NCI-H1436 treated with DMSO at 0.1 percent for 48 hours (cell line): ENCODE measurements at places on chromosomes 11 and 22.

DNA sequence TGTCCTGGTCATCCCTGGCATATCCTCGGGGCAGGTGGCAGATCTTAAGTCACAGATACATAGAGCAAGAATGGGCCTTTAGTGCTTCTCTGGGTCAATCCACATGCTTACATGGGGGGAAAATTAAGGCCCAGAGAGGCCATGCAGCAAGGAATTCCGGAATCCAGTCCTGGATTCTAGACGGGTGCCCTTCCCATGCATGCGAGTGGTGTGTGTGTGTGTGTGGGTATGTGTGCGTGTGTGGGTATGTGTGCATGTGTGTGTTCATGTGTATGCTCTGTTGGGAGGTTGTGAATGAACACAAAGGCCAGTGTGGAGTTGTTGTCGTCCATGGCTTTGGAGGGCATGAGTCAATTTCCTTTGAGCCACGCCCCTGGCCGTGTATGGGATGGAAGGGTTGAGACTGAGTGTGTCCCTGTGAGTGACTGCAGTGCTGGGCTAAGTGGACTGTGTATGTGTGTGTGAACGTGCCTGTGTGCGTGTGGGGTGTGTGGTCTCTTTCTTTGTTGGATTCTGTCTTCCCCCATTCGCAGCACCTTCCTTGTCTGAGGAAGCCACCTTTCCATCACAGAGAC is 33.4 kb upstream of the EIF3D start:
- DNase-seq: no peak

GRCh38 chr11:63622323-63622722 is 8.1 kb upstream of the PLAAT3 start:
- no peak for DNase-seq

DNA sequence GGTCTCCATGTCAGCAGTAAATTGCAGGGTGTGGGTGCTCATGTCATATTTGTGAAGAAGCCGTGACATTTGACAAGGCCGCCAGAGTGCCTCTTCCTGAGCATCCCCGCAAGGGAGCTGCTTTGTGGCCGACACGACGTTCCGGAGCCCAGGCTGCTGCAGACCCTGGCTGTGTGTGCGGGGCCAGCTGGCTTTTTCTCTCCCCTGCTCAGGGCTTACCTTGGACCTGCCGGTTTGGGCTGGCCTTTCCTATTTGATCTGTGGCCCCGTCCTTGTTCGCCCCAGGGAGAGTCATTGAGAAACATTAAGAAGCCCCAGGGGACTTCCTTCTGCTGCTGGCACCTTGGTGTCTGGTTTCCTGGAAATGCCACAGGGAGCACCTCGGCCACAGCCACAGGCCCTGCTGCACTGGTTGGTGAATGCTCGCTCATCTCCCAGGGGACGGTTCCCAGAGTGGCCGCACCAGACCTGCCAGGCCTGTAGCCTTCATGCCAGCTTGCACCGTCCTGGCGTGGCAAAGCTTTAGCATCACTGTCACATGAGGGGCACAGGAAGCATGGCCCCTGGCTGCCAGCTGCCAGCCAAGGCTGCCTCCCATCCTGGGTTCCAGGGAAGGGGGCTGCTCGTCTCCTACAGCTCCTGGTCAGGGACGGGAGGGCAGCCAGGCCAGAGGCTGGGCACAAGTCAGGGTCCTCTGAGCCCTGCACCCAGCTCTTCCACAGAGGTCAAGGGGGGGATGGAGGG is 5.4 kb downstream of the GRK2 start:
- no peak for DNase-seq

DNA sequence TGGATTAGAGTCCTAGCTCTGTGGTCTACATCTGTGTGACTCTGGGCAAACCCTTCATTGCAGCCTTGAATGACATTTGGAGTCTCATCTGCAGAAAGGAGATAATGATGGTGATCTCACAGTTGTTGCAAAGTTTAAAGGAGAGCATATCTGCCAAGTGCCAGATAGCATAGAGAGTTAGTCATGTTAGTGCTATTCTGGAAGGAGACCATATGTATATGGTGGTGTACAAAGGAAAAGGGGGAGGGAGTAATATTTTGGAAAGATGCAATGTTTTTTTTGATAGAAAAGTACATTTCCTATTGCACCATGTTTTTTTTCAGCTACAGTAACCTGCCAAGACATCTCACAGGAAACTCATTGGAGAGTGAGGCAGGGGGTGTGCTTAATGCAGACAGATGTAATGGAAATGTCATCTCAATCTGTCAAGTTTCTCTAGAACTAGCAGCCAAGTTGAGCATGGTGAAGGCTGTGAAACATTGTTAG is 92.1 kb upstream of the NARS2 start:
- DNase-seq: no peak

GRCh38 chr11:119832202-119832935 is 103.4 kb upstream of the NECTIN1 start:
- DNase-seq: no peak

DNA sequence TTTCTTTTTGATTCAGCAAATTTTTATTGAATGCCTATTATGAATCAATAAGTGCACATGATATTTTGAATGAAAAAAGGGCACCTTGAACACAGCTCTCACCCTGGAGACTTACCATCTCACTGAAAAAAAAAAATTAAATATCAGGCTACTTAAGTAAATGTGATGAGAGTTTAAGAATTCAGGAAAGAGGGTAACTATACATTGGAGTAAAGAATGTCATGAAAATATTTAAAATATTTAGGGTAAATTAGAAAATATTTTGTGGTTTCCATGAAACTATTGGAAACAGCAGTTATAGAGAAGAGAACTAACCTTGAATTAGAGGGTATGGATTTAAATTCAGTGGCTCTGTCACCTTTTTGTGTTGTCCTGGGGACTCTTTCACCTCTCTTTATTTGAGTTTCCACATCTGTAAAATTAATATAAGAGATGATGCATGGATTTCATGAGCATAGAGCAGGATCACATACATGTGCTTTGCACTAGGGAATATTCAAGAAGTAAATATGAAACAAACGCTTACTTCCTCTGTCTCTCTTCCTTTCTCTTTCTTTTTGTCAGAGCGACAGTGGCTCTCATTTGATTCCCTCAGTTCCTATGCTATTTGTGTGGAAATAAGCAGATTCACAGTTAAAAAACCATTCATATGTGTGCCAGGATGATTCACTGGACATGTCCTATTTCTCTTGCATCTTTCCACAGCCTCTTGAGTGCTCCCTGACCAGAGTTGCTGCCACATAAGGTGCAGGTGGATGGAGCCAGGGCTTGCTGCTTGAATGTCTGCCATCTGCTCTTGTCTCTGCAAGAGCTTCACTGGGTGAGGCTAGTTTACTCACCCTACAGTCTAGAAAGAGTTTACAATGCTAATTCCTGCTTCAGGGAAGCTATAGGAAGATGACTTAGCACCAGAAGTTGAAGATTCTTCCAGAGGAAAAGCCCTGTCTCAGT is 533.1 kb downstream of the ETS1 start:
- no peak for DNase-seq

- DNase-seq: no peak
Observed at GRCh38 chr11:122977470-122978298, 4.0 kb downstream of the BSX start.

DNA sequence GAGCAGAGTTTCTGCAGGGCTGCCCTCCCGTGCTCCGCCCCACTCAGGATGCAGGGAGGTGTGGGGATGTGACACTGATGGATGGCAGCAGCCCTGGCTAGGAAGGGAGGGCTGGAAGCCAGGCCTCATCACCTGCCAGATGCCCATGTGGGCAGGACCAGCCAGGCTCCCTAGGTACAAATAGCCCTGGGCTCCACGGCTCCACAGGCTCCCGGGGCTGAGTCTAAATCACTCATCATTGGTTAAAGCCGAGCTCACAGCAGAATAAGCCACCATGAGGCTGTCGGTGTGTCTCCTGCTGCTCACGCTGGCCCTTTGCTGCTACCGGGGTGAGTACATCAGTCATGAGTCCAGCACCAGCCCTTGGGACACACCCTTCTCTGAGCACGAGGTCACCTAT is at the start of gene SCGB1D1:
Gene SCGB1D1 (plus strand): TSS at position 206 of the 400 bp plus-strand sequence. CDS start 69 bp downstream, at position 275.
- no peak for DNase-seq

- DNase-seq: no peak
Observed at GRCh38 chr11:75667255-75667830, 1.5 kb downstream of the MAP6 start.

GRCh38 chr11:45279645-45280044 is 6.5 kb downstream of the SYT13 start:
- no peak for DNase-seq

DNA sequence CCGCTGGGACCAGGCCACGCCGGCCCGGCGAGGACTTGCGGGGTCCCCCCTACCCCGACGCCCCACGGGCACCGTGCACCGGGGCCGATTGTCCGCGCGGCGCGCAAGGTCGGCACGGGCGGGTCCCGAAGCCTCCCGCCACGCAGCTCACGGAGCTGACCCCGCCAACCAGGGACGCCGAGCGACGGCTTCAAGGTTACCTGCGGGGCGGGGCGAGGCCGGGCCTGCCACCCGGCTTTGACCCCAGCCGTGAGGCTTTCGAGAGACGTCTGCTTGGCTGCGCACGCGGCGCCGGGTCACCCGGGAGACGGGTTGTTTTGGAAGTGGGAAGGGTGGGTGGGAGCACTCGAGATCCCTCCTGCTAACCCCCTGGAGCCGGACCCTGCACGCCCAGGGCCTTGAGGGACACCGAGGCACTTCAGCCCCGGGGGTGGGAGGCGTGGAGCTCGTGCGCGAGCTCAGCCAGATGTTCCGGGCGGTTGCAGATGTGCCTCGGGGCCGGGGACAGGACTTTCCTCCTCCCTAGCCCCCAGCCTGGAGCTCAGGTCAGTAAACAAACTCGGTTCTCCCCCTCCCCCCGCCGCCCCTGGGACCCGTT is 3.2 kb upstream of the WNT11 start:
- no peak for DNase-seq

GRCh38 chr11:34650528-34650927 is 29.6 kb downstream of the EHF start:
- no peak for DNase-seq

- no peak for DNase-seq
Observed at GRCh38 chr11:70580036-70580805, 181.9 kb downstream of the CTTN start.

GRCh38 chr22:30792456-30792855 is 97.8 kb downstream of the OSBP2 start:
- DNase-seq: no peak

GRCh38 chr11:35398881-35399280 is 20.5 kb downstream of the SLC1A2 start:
- no peak for DNase-seq

- DNase-seq: no peak
Observed at GRCh38 chr22:26516503-26516902, 4.2 kb upstream of the TFIP11 start.

- no peak for DNase-seq
Observed at GRCh38 chr22:41828516-41828915, 4.4 kb upstream of the SREBF2 start.

DNA sequence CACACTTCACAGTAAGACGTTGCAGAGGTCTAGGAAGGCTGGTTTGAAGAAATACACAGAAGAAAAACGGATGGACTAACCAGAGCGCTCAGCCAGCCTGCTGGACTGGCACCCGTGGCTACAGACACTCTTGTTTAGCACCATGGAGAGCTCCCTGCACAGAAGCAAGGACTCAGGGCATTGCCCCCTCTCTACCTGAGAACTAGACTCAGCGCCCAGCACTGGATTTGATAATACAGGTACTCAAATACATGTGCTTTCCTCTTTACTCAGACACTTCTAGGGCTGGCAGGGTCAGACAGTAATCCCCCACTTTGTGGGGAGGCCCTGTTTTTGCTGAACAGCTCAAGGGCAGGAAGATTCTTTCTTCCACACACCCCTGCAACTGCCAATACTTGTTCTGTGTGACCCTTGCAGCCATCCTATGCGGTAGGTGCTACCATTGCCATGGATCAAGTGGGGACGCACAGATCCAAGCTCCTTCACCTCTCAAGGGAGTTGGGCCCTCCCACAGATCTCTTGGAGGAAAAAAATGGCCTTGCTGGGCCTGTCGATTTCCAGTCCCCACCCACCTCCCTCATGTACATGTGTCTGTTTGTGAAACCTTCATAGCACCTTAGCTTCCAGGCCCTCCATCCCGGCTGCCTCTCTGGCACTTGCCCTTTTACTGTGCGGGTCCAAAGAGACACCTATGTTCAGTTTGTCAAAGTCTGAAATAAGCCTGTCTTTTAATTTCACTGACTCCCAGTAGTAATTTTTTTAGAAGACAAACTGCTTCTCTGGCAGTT is 5.1 kb upstream of the P2RX6 start:
- DNase-seq: no peak

- DNase-seq: no peak
Observed at GRCh38 chr11:26348776-26349175, 16.8 kb downstream of the ANO3 start.

DNA sequence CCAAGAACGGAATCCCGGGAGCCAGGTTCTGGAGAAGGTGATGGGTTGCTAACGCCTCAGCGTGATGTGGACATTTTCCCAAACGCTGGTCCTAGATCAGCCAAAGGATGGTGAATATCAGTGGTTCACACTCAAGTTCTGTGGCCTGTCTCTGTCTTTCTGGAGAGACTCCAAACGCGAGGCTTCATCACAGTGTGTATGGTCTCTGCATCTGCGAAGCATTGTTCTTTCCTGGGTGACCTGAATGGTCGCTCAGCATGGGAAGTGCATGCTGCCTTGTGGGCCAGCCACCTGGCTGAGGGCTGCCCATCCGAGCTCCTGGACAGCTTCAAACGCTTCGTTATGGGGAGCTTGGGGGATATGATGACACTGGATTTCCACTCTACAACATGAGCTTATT is 810.0 kb downstream of the TBC1D22A start:
- DNase-seq: no peak

DNA sequence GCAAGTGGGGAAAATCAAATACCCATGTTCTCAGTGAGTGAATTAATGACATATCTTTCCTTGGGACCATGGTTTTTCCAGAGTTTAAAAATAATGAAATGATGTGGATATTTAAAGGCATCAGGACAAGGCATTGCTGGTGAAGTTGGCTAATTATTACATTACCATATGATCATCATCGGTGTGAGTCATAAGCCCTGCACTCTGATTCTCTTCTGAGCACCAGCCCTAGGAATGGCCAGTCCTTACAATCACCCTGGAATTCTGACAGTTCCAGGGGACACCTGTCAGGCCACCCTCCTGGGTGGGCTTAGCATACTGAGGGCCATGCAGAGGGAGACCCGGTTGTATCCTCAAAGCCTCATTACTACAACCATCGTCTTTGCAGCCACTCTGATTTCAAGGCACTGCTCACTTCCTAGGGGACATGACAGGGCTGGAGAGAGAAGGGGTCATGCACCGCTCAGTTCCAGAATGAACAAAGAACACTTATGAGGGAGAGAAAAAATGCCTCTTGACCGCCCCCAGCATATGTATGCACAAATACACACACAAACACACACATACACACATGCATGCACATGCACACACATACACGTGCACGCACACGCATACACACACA is 365.0 kb downstream of the MIAT start:
- DNase-seq: no peak

- DNase-seq: no peak
Observed at GRCh38 chr11:13962198-13962561, 343 bp upstream of the SPON1 start.

- DNase-seq: no peak
Observed at GRCh38 chr11:13917264-13917663, 45.3 kb upstream of the SPON1 start.
